ENCODE measurements at places on chromosomes 13 and 19. TPM values are rescaled to one million over a fixed set of nuclear protein-coding genes. Genes with fewer than 3 reads are reported as not detected.

Gene CD70
- total RNA-seq: not detected

Gene ZIC5
- not detected for total RNA-seq

Gene UNC13A
- total RNA-seq: 6.5 TPM

Gene CEACAM19
- 3.8 TPM for total RNA-seq

Gene RNF17
- total RNA-seq: 0.98 TPM

Gene ZNF154
- 8.1 TPM for total RNA-seq

Gene CATSPERD
- total RNA-seq: not detected

Gene ZBTB45
- 9.3 TPM for total RNA-seq

Gene LRG1
- not detected for total RNA-seq

Gene FPR2
- 0.07 TPM for total RNA-seq

Gene CCDC70
- total RNA-seq: not detected

Gene SGCG
- 0.52 TPM for total RNA-seq

Gene GPR4
- total RNA-seq: 0.78 TPM

Gene MYBPC2
- not detected for total RNA-seq

Gene METTL21C
- not detected for total RNA-seq

Gene KCNJ14
- total RNA-seq: 0.65 TPM

Gene LSR
- total RNA-seq: 0.33 TPM

Gene C19orf38
- total RNA-seq: 0.65 TPM

Gene KIR2DL4
- total RNA-seq: not detected

Gene WDR88
- not detected for total RNA-seq

Gene PPP6R1
- 45.7 TPM for total RNA-seq

Gene COG3
- 39.8 TPM for total RNA-seq

Gene ZNF296
- 0.07 TPM for total RNA-seq

Gene ERICH6B
- total RNA-seq: not detected

Gene FCER2
- total RNA-seq: not detected

Gene OR7C1
- total RNA-seq: not detected

Gene ZNF222
- 4.2 TPM for total RNA-seq

Gene TMPRSS9
- not detected for total RNA-seq

Gene ATG4D
- total RNA-seq: 9.9 TPM

Gene SLC6A16
- 0.13 TPM for total RNA-seq

Gene CYP4F8
- not detected for total RNA-seq

Gene STOML3
- total RNA-seq: not detected

Gene SHC2
- total RNA-seq: 2.4 TPM
